DND-41 (cell line): ENCODE measurements at places on chromosomes 13 and 19.

DNA sequence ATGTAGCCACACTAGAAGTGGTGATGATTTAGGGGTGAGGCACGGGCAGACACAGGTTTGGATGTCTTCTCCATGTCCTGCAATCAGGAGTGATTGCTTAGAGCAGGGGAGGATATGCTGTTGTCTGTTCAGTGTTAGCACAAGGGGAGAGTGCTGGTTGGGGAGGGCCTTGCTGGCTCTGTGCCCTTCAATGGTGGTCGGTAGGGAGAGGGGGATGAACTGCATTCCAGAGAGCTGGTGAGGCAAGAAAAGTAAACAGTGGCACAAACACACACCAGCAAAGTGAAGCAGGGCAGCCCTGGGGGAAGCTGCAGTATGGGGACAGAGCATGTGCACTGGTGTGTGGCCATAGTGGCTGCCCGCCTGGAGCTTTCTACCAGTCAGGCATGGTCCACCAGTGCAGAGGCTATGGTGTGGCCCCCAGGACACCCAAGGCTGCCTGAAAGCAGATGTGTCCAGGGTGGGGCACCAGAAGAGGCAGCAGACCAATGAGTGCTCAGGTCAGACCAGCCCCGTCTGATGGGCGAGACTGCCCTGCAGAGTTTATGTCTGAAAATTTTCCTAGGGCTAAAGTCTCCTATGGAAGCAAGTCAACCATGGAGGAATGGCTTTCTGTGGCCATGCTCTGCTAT lies 1676.9 kb downstream of the PCDH9 start:
- DNase-seq, result no peak

DNA sequence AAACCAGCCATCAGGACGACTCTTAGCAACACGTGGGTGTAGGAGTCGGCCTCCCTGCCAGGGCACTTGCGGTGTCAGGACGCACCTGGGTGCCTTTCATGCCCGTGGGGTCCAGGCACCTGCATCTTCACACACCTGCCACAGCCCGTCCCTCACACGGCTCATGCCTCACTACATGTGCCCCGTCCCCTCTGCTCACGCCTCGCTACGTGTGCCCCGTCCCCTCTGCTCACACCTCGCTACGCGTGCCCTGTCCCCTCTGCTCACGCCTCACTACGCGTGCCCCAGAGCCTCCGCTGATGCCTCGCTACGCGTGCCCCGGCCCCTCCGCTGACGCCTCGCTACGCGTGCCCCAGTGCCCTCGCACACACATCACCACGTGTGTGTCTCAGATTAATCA lies 58.0 kb upstream of the F7 start:
- no peak for DNase-seq

- DNase-seq, result no peak
Measured at GRCh38 chr19:45814851-45815480, at the start of gene RSPH6A. Gene RSPH6A, minus strand, starts transcription at chr19:45815308. Its CDS starts 132 bp downstream, at chr19:45815176.

GRCh38 chr19:47549261-47549862 lies 23.6 kb downstream of the ZNF541 start:
- no peak for DNase-seq

DNA sequence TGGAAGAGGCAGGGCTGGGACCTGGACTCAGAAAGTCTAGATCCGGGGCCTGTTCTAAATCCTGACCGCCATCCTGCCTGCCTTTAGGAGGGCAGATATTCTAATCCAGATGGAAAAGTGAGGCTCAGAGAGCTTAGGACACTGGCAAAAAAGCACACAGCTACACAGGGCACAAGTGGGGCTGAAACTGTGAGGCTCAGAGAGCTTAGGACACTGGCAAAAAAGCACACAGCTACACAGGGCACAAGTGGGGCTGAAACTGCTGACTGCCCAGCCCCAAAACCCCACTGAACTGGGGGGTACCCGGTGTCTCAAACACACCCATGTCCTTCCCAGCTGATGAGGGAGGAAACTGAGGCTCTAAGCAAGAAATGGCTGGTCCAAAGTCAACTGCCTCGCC lies 2.0 kb downstream of the AKT1S1 start:
- no peak for DNase-seq

- DNase-seq, result no peak
Measured at GRCh38 chr13:38900188-38900587, 90.4 kb downstream of the STOML3 start.

- no peak for DNase-seq
Measured at GRCh38 chr19:46932346-46932745, 71.5 kb downstream of the ARHGAP35 start.

GRCh38 chr19:15274477-15274876 lies 42.2 kb upstream of the EPHX3 start:
- DNase-seq, result no peak

DNA sequence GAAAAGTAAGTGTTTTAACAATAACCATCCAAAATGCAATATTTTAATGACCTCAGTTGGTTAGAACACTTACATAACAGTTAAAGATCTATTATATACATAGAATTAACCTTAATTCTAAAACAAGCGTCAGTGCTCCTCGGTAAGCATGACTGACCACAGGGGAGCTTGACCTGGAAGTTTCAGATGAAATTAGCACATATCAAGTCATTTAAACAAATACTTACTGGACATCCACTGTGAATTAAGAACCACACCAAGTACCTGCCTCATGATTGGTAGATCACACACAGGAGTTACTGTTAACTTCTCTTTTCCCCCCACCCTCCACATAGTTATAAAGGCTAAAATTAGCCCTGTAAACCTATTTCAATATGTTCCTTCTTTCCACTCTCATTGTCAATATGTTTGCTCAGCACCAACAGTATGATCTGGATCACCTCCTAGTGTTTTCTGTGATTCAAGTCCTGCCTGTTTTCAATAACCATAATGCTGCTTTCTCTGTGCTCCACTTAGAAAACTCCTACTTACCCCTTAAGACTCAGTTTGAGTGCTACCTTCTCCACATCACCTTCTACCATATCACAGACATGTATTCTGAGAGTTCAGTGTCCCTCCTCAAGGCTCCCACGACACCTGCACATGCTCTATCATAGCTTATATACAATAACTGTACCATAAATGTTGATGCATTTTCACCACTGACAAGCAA lies 209.0 kb downstream of the VWA8 start:
- no peak for DNase-seq

DNA sequence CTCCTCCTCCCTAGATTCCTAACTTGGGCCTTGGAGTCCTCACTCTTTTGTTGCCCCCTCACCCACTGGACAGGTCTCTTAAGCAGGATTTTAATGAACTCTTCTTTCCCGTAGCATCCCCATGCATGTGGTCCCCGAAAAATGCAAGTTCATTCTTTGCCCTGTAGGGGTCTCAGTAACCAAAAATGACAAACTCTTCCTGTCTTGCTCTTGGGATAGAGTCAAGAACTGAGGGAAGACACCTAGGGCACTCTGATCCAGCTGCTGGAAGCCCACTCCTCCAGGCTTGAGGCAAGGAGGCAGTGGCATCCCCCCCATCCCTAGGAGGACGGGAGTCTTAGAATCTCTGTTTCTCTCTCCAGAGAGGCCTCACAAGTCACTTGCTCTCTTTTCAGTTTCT lies 987.0 kb downstream of the DIAPH3 start:
- no peak for DNase-seq

GRCh38 chr19:45864629-45865082 lies 530 bp downstream of the FOXA3 start:
- DNase-seq, result no peak

- no peak for DNase-seq
Measured at GRCh38 chr13:114108141-114108761, 24.2 kb downstream of the RASA3 start.

GRCh38 chr13:101649488-101650126 lies 197.1 kb downstream of the ITGBL1 start:
- DNase-seq, result no peak

- no peak for DNase-seq
Measured at GRCh38 chr19:56660381-56661107, 11.0 kb downstream of the ZNF835 start.

DNA sequence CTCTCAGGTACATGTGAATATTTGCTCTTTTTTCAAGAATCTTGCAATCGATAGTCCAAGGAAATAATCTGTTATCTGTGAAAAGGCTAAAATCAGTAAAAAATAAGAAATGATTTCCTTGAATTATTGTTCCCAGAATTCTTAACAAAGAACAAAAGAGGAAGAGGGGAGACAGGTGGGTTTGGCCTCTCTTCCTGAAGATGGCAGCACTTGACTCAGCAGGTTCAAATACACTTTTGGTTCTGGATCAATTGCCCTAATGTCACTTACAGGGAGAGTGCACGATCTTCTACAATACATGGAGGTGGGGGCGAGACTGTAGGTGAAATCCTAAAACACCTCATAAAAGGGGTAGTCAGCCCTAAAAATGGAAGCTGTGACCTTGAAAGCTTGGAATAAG lies 358.7 kb downstream of the IRS2 start:
- DNase-seq, result no peak

DNA sequence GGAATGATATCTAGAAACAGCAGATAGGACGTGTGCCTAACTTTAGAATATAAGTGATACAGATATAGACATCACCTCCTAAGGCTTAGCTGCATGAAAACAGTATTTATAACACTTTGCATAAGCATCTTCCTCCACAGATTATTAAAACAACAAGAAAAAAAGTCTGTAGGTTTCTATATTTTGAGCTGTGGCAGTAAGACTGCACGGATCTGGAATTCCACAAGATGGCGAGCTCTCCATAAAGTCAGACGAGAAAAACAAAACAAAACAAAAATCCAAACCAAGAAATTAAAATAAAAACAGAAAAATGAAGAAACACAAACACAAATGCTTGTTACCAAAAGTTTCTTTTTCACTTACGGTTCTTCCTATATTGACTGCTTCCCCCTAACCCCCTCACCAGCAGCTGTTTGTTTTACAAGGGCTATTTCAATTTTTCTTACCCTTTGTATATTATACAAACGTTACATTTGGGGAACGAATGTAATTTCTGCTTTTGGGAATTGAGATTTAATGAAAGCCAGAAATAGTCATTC lies 285.8 kb downstream of the MYO16 start:
- DNase-seq, result no peak
